Left renal pelvis (tissue), 4 donors: ENCODE measurements at places on chromosomes 3 and 15.

- DNase-seq: no peak
These were observed 5.9 kb downstream of the TAGLN3 start for GRCh38 chr3:112004669-112005068.

- no peak for DNase-seq
These were observed 5.8 kb upstream of the PAQR5 start for GRCh38 chr15:69292826-69293420.

GRCh38 chr3:153385343-153385742 lies 223.3 kb downstream of the RAP2B start:
- DNase-seq: no peak

DNA sequence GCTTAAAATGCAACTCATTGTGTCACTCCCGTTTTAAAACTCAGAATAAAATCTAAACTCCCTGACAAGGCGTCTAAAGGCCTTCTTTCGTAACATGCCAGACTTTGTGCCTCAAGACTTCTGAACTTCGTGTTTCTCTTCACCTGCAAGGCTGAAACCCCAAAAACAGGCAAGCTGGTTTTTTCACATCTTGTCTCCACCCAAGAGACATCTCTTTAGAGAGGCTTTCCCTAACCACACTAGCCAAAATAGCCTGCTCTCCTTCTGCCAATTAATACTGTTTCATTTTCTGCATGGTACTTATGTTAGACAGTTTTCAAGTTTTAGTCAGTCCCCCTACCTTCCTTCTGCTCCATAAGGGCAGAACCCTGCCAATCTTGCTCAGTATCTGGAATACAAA lies 41.6 kb downstream of the RAF1 start:
- DNase-seq: no peak

DNA sequence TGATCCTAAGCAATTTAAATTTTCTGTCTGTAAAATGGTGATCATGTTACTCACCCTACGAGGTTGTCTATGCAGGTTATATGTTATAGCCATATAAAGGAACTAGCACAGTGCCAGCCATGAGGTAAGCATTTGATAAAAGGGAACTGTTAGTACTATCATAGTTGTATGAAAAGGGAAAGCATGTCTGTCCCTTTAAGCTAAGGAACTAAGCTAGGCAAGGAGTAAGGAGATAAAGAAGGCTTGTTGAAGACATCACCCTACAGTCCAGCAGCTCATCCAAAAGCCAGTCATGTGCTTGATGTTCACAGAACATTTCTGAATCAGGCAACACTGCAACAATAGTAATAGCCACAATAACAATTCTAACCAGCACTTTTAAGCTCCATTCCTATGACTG lies 243.9 kb downstream of the ZBTB20 start:
- DNase-seq: no peak

DNA sequence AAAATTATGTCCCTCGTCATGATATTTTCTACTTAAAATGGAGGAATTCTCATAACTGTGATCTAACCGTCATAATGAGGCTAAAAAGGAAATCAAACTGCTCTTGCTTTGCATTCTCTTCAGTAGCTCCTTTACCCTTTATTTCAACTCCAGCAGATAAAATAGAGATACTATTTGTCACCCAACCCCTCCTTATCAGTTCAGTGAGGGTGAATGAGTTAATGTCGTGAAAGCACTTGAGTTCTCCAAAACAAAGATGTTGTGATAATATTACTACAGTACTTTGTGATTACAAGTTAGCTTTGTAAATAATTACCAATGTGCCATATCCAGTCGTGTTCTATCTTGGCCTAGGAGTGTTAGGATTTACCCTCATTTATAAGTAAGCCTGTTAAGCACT lies 63.4 kb upstream of the ANKRD28 start:
- DNase-seq: no peak

DNA sequence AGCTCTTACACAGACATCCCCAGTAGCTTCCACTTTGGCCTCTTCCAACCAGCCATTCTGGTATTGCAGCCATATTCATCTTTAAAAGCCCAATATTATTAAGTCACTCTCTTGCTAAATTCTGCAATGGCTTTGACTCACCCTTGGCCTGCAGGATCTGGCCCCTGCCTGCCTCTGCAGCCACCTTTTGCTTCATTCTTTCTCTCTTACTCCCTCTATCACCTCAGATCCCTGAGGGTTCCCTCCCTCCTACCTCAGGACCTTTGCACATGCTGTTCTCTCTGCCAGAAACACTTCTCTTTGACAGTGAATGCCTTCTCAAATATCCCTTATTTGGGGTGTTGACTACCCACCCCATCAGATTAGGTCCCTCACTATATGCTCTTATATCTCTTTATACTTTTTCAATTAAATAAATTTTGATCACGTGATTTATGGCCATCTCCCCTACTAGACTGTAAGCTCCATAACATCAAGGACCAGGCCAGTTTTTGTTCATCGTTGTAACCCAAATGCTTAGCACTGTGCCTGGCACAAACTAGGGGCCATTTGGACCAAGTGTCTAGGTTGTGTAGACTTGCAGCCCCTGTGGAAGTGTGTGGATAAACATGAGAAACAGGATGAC lies 32.3 kb upstream of the UBE2Q2 start:
- no peak for DNase-seq

- DNase-seq: no peak
These were observed 12.0 kb upstream of the C3orf80 start for GRCh38 chr3:160213191-160213590.

- DNase-seq: no peak
These were observed 9.1 kb downstream of the TASOR start for GRCh38 chr3:56673781-56674457.

DNA sequence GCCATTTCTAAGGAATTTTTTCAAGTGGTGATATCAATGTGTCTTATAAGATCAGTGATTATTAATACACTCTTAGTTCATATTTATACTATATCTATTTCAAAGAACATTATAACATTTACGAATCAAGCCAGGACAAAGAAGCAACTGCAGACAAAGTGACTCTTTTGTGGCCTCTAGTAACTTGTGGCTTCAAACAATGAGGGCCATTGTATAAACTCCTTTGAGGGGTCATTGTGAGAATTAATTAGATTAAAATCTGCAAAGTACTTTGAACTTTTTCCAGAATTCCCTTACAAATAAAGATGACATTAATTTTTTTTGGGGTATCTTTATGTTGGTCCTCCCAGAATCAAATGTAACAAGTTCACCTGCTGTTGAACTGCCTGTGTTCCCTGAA lies 12.3 kb upstream of the SLC30A4 start:
- DNase-seq: no peak

GRCh38 chr15:26382444-26383072 lies 390.3 kb downstream of the GABRB3 start:
- DNase-seq: no peak

GRCh38 chr15:28890711-28891495 lies 5.1 kb downstream of the APBA2 start:
- no peak for DNase-seq

DNA sequence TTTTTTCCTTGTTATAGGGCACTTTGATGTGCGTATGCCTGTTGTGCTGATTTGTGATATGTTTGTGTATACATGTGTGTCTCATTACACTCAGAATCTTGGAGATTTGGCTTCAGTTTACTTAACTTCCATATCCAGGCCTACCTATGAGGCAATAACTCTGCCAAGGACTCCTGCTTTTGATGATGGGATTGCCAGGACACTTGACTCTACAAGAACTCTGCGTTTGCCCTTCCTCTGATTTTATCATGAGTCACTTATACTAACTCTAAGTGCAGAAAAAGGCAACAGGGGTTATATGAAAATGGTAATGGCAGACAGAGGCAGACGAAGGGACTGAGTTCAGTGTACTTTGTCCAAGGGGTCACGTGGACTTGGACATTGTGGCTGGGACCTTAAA lies 33.6 kb downstream of the MCTP2 start:
- no peak for DNase-seq

GRCh38 chr3:26068890-26069289 lies 279.0 kb downstream of the OXSM start:
- no peak for DNase-seq

GRCh38 chr3:48219543-48219942 lies 3.8 kb upstream of the CAMP start:
- DNase-seq: no peak

DNA sequence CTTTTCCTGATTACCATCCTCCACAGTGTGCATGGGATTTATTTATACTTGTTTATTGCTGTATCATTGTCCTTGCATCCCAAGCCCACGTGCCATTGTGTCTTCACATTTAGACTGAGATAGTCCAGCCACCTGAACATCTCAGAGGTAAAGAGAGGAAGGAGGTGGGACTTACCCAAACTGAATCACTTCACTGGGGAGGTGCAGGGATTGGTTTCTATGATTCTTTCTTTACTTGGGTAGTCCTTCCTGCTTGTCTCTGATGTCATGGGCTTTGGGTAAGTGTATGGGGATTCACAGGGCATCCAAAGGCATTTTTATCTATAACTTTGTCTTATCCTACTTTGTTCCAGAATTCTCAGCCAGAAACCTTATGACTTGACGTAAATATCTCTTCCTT lies 141.5 kb upstream of the UMPS start:
- DNase-seq: no peak

GRCh38 chr3:153602801-153603200 lies 440.8 kb downstream of the RAP2B start:
- no peak for DNase-seq

DNA sequence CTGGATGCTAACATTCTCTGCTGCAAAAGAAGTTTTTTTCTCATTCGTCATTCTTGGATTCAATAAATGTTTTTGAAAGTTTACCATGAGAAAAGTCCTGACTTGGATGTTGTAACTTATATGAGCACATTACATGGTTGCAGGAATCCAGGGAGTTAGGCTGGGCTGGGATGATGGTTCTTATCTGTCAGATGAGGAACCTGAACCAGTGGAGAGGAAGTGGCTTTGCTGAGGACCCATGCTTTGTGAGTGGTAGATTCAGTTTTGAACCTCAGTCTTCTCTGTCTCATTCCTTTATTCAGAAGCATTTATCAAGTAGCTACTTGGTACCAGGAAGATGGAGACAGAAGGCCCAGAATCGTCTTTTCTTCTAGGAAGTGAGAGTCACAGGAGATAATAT lies 3.7 kb upstream of the GASK1A start:
- DNase-seq: no peak

- no peak for DNase-seq
These were observed 200.5 kb downstream of the KLF13 start for GRCh38 chr15:31526916-31527690.

GRCh38 chr15:93553167-93553935 lies 464.3 kb upstream of the RGMA start:
- DNase-seq: no peak

DNA sequence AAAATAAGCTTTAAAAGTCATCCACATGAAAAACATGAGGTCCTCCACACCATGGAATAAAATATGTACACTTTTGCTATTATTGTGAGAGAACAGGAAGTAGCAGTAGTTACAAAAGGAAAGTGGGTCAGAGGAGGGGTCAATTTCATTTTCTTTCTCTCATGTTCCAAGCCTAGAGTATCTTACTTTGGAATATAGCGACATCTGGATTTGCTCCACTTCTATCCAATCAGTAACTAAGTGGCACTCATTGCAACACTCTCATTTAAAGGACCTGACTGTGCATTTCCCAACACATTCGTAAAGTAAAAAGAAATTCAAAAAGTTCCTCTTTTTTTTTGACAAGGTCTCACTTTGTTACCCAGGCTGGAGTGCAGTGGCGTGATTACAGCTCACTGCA lies 637.3 kb downstream of the TUSC7 start:
- DNase-seq: no peak

DNA sequence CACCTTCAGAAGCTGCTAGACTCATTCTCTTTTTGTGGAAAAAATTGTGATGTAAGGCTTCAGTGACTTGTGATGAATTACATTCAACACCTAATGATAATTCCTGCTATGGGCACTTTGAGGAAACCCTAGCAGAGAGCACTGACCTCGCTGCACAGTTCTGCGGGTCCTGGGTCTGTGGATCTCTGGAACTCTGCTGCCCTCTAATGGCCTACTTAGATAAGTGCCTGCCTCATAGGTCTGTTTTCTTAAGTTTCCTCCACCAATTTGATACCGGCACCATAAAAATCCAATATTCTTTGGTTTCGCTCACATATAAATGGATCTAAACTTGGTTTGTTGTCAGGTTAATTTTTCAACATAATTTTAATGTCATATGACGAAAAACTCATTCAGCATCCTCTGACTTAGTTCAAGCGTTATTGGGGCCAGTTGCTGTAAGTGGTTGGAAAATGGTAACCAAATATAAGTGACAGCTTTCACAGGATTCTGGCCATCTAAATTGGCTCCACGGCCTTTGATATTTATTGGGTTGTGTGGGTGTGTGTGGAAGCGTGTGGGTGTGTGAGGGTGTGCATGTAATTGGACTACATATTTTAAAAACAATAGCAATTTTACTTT lies 10.4 kb downstream of the SLITRK3 start:
- no peak for DNase-seq

DNA sequence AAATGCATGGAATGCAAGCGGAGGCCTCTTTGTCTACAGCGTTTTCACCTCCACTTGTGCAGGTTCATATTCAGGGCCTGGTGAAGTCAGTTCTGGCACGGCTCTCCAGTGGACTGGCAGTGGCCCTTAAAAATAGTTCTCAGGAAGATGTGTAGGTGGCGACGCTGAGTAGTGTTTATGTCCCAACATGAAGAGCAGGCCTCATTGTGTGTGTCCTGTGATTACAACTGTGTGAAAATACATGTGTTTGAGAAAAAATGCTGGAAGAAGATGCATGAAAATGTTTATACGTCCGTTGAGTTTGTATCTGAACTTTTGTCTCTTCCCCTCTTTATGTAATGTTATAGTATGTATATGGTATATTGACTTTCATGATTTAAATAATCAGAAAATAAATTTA lies 7.2 kb downstream of the LIPC start:
- DNase-seq: no peak

DNA sequence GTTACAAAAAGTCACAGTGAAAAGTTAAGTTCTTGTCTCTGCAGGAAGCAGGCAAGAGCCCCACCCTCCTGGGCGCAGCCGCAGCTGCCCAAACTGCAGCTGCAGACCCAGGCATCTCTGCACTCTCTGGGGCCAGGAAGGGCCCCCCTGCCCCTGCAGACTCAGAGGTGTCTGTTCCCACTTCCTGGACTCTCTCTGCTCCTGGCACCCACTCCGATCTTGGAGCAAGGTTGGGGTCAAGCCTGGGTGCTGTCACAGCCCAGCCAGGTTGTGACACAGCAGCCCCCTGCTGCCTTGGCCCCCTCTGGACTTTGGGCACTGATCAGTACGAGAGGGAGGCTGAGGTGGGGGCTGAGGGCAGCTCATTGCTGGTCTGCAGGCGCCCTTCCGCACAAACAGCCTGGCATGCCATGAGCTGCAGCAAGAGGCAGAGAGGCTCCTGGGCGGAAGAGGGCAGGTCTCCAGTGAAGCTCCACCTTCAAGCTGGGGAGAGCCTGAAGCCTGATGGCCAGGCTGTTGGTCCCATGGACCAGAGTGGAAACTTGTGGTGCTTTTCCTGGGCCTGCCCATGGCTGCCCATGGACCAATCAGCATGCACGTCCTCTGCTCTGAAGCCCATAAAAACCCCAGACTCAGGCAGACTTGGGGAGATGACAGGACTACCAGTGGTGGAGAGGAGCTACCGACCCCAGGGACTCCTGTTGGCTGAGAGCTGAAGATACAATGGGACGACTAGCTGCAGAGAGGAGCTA lies 42.9 kb upstream of the LRRFIP2 start:
- DNase-seq: no peak

GRCh38 chr3:183142199-183142598 lies 20.3 kb downstream of the LAMP3 start:
- DNase-seq: no peak

- DNase-seq: no peak
These were observed 310.6 kb downstream of the CACNA2D3 start for GRCh38 chr3:54432975-54433374.

- no peak for DNase-seq
These were observed 5.7 kb upstream of the KLHL24 start for GRCh38 chr3:183629546-183630301.

- DNase-seq: no peak
These were observed 260.7 kb downstream of the PLOD2 start for GRCh38 chr3:145900056-145900829.
